ENCODE measurements at places on chromosomes 12 and 14.

GRCh38 chr14:61567838-61568571 is 127.3 kb upstream of the HIF1A start:
- DNase-seq: no peak

DNA sequence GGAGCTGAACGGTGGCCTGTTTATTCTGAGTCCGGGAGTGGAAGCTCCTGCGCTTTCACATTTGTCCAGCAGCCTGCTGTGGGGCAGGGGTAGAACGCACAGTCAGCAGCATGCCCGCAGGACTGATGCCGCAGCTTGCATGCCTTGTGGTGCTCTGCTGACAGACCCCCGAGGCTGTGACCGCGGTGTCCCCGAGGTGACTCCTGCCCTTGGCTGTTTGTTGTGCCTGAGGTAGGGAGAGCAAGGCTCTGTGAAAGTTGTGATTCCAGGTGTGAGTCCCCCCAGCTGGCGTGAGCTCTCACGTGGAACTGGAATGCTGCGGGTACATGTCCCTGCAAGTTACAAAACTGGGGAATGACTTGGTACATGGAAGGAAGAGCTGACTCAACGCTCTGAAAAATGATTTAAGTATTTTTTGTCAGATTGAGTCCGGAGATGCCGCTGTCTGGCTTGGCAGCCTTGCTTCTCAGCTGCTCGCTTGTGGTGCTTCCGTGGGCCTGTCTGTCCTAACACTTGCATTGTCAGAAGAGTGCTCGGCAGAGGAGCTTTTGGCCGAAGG is 18.1 kb downstream of the MLXIP start:
- DNase-seq: no peak

GRCh38 chr12:39795481-39795880 is 175.9 kb upstream of the ABCD2 start:
- no peak for DNase-seq

GRCh38 chr12:113333877-113334785 is 778 bp downstream of the SLC8B1 start:
- DNase-seq: no peak

- DNase-seq: no peak
Observed at GRCh38 chr12:108143144-108143543, 14.1 kb downstream of the WSCD2 start.

GRCh38 chr12:130075497-130076076 is 86.7 kb upstream of the FZD10 start:
- no peak for DNase-seq

- no peak for DNase-seq
Observed at GRCh38 chr12:6788972-6789924, at the start of gene CD4. CD4 (plus strand) TSS chr12:6789528; CDS start chr12:6800139, 10,611 bp downstream.

DNA sequence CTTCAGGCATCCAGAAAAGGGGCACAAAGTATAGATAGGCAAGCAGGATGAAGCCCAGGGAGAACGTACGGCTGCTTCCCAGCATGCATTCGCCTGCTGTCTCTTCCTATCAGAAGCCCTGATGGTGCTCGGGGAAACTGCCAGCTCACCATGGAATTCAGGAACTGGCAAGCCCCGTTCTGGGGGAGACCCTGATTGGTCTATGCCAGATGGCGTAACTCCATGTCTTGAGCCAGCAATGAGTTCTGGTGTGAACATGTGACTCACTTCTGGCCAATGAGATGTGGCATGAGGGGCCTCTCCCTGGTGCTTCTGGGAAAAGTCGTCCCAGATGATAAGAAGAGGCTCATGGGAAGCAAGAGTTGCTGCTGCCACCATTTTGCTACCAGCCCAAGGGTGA is 270.8 kb downstream of the BCL11B start:
- DNase-seq: no peak

DNA sequence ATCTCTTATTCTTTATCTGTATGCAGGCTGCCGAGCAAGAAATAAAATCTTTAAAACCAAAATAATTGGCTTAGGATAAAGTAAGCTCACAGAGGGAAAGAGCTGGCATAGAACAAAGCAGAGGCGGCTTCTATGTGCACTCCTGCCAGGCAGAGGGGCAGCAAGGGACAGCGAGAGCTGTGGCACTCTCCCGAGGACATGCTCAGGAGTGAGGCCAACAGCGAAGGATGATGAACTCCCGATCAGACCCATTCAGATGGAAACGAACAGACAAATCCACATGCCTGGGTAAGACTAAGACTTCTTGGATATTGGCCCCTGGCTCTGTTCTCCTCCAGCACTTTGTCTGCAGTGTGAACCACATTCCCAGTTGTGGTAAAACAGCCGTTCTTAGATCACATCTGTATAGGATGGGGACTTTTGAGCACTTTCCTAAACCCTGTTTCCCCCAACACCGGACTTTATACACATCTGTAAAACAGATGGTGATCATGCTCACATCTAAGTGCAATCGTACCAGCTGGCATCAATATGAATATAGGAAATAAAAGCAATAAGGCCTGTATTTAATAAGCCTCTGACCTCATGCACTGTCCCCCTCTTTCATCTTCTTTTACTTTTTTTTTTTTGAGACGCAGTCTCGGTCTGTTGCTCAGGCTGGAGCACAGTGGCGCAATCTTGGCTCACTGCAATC is 134.1 kb downstream of the PPM1H start:
- DNase-seq: no peak

GRCh38 chr14:22334627-22335026 is 254.4 kb downstream of the DAD1 start:
- DNase-seq: no peak

GRCh38 chr12:70243510-70244371 is 508 bp downstream of the CNOT2 start:
- DNase-seq: no peak

DNA sequence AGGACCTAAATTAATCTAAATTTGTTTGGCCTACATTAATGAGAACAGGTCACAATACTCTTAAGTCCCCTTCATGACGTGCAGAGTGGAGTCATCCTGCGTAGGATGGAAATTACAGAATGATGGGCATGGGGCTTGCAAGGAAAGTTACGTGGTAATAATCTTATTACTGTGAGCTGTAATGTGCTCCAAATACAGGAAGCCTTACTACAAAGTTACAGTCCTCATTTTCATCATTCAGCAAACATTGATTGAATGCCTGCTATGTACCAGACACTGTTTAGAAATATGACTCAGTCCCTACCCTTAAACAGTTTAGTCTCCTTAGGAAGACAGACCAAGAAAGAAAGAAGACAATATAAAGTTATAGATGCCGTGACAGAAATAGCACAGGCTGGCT is 9.4 kb downstream of the HIGD1C start:
- DNase-seq: no peak

DNA sequence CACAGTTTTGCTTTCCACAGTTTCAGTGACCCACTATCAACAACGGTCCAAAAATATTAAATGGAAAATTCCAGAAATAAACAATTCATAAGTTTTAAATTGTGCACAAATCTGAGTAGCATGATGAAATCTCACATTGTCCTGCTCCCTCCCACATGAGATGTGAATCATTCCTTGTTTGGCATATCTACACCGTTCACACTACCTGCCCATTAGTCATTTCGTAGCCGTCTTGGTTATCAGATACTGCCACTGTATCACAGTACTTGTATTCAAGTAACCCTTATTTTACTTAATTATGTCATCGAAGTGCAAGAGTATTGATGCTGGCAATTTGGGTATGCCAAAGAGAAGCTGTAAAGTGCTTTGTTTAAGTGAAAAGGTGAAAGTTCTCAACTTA is 145.3 kb downstream of the SLC5A8 start:
- DNase-seq: no peak

GRCh38 chr12:132554845-132555630 is 55.3 kb downstream of the LRCOL1 start:
- no peak for DNase-seq

DNA sequence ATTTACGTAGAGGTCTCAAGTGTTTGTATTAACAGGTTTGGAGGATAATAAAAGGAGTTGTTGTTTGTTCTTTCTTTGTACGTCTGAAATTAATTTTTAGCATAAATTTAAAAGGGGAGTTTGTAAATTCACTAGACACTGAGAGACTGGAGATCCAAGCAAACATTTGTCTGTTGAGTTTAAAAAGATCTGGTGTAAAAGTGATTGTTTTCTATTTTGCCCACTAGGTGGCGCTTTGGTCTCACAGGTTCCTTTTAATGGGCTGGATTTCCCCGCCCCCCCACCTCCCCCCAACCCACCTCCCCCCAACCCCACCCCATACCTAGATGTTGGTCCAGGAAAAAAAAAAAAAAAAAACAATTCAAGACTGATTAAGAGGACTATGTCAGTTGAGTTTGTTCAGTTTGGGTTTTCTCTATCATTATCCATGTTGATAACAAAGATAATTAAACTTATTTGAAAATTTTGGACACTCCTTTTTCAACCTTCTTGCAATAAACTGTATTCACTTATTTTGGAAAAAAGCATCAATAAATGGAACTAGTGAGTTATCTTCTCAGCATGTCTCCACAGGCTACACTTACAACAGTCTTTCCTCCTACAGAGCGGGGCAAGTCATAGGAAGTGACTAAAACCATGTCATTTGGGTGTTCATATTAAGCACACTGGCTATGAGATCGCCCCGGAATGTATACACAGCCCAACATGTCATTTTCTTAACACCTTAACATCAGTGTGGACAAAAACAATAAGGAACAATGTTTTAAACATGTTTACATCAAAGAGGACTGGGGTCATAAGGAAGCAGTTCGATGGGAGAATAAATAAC is 841.1 kb downstream of the NRXN3 start:
- DNase-seq: peak; percentile 70

DNA sequence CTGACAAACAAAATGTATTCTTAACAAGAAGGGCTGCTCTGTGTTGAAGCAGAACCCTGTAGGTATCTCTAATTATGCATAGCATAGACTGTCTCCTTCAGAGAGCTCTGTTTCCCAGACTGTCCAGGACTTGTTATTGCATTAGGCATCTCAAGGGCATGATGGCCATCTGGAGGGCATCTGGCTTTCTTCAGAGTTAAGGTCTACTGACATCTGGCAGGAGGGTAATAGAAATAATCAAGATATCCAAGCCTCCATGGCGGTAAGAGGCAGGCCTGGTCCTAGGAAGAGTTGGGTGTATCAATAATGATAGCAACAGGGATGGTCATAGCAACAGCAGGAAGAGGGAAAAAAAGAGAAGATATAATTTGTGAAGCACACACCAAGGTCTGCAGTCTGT is 161.2 kb downstream of the TTC8 start:
- DNase-seq: no peak

DNA sequence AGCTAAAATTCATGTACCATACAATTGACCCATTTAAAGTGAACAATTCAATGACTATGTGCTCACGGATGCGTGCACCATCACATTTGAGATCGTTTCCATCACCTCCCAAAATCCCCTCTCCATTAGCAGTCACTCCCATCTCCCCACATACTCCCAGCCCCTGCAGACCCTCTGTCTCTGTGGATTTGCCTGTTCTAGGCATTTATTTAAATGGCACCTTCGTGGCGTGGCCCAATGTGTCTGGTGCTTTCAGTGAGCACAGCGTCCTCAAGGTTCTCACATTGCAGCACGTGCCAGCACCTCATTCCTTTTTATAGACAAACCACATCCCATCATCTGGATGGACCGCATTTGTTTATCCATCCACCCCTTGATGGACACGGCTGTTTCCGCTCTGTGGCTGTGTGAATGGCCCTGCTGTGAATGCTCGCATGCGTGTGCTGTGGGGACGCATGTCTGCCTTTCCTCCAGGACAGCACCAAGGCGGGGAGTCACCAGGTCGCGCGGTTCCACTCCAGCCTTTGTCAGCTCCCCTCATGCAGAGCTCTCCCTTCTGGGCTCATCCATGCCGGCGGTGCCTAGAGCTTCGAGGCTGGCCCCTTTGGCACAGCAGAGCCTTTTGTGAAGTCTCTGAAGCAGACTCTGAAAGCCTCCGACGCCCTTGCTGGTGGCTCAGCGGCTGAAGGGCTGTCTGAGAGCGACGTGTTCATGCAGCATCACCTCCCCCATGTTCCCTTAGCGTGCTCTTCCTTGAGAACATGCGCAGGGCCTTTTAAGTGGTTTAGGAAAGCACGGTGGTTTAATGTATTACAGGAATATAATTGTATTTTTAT is 184.4 kb downstream of the KIF26A start:
- DNase-seq: no peak

GRCh38 chr12:94049718-94050117 is 98.7 kb upstream of the PLXNC1 start:
- DNase-seq: no peak

- no peak for DNase-seq
Observed at GRCh38 chr12:93705237-93705636, 28.1 kb downstream of the CRADD start.

GRCh38 chr14:74932401-74932901 is 9.4 kb upstream of the RPS6KL1 start:
- DNase-seq: no peak

DNA sequence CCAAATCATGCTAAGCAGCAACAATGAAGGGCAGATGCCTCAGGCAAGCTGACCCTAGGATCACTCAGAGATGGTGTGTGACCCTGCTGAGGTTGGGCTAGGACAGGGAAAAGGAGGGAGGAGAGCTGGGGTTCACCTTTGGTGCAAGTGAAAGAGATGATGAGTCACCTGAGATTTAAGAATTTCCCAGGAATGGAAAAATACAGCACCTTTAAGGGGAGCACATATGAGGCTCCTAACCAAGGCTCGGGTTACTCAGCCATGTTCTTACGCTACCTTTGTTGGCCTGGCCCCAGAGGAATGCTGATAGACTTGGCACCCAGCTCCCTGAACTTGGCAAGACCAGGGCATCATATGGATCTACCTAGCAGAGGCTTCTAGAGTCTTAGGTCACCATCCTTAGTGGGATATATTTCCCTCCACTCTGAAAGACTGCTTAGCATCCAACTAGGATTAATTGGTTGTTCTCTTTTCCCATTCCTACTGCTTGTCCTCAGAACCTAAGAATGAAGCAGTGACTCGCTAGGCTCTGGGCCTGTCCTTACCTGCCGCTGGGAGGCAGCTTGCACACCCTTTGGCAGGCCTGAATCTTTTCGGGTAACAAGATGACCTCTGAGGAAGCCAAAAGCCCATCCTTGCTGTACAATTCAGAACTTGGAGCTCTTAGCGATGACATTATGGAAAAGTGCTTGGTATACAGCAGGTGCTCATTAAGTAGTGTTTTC is 4.0 kb upstream of the NAA25 start:
- DNase-seq: no peak

- DNase-seq: no peak
Observed at GRCh38 chr12:59115995-59116394, 195.7 kb upstream of the LRIG3 start.

DNA sequence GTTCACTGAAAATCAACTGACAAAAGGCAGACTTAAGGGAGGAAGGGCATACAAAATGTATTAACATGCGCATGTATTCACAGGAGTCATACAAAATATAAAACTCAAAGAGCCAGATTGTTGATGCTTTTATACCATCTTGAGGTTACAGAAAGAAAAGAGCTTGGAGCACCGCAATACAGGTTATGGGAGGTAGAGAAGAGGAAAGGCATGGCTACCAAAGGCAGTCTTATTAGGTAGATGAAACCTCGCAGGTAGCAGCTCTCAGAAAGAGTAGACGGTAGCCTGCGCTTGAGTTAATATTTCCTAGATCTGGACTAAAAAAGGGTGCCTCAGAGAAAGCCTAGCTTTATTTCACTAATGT is 69.0 kb upstream of the DHRS4 start:
- no peak for DNase-seq

- no peak for DNase-seq
Observed at GRCh38 chr12:42666671-42667243, 77.2 kb upstream of the PRICKLE1 start.
